ENCODE measurements at places on chromosomes 5 and 9.

DNA sequence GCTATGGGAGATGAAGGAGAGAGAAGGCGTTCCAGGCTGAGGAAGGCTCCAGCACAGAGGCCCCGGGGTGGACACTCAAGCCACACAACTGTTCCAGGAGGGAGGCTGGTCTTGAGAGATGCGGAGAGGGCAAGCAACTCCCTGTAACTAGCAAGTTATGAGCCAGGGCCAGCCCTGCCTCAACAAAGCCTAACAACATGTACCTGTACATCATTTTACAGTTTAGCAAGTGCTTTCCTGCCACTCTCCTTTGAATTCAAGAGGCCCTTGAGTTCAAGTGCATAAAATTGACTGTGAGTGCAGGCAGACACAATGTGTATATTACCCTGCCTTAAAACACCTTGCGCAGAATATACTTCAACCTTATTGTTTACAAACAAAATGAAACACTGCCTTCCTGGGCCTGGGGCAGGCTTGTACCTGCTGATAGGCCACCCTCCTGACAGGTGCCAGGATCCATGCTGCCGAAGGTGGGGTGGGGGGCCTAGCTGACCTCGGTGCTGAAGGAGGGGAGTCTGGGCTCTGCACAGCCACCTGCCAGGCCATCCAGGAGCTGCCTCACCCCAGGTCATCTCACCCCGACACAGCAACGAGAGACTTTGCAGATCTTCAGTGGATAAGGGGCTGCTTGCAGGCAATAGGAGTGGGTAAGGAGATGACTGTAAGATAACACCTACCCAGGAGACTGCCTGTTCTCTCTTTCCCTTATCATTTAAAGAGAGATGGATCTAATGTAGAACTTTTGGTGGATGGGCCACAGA is 80.0 kb downstream of the PPARGC1B start:
- DNase-seq: no peak

DNA sequence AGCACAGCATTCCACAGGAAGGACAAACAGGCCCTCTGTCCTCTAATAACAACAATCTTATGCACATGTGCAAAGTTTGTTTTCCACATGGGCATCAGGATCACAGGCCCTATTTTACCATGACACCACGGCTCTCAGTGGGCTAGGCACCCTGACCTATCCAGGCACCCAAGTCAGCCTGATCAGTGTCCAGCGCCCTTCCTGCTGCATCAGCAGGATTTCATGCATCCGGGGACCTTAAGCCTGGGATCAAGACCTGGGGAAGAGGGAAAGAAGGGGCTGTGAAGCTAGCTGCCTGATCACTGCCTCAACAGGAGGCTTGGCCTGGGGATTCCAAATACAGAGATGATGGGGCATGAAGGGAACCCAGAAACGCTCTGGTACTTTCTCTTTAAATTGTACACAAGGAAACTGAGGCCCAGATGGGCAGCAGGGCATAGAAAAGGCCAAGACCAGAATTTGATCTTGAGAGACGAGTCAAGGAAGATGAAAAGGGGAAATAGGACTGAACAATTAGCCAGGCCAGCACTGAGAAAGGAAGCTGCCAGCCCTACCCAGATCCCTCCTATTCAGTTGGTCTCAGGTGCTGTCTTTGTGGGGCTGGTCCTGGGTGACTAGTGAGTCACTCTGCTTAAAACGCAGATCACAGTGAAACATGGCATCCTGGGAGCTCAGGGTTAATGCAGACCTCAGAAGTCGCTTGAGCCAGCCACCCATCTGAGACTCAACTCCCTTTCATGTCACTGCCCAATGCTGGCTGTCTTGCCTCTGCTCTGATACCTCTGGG is 57.9 kb downstream of the SHB start:
- DNase-seq: no peak

- DNase-seq: no peak
Measured at GRCh38 chr9:91066856-91067255, 265.2 kb downstream of the SYK start.

DNA sequence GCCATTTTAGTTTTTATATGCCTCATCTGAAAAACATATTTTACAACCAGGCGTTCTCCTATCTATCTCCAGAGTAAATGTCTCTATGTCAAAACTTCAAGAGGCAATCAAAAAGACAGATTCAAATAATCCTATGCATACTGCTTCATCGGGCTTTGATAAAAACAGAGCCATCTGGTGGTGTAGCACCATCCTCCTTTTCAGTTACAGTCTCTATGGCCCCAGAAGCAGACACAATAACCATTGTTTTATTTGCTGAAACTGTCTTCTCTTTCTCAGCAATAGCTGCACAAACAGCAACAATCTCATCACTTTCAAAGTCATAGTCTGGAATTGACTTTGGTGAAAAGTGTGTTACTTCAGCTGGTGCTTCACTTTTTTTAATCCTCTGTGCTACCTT is 36.3 kb downstream of the PTGER4 start:
- no peak for DNase-seq

GRCh38 chr5:176416965-176417364 is 626 bp upstream of the CLTB start:
- no peak for DNase-seq

DNA sequence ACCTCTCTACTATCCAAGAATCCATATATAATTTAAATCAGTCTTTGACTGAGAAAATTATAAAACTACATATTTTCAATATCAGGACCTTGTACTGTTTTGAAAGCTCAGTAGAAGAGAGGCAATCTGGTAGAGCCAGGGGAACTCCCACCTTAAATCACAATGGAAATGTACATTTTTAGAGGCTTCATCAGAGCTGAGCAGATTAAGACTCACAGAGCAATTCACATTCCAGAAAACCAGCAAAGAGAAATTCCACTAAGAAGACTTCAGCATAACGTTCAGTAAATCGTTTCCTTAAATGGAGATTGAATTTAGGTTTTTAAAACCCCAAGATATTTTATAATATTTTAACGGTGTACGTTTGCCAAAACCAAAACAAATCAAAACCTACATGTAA is 227.8 kb upstream of the TRPM3 start:
- no peak for DNase-seq

GRCh38 chr5:170021506-170021905 is 41.2 kb upstream of the INSYN2B start:
- DNase-seq: no peak

DNA sequence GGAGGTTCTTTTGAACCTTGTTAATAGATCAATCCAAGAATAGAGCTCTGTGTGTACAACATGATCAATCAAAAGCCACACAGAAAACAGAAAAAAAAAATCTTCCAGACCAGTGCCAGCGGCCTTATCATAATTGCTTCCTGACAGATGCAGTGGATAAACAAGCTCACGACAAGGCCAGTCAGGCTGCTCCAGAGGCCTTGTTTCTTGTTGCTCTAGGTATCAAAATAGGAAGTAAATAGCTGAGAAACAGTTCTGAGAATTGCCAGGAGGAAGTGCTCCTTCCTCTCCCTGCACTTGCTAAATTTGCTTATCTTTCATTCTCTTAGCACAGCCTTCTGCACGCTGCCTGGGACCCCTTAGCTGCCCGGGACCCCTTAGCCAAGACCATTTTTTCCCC is 199.0 kb upstream of the TARS1 start:
- no peak for DNase-seq

- DNase-seq: peak; percentile 52
Measured at GRCh38 chr9:135604437-135605237, 34.7 kb downstream of the GLT6D1 start.

DNA sequence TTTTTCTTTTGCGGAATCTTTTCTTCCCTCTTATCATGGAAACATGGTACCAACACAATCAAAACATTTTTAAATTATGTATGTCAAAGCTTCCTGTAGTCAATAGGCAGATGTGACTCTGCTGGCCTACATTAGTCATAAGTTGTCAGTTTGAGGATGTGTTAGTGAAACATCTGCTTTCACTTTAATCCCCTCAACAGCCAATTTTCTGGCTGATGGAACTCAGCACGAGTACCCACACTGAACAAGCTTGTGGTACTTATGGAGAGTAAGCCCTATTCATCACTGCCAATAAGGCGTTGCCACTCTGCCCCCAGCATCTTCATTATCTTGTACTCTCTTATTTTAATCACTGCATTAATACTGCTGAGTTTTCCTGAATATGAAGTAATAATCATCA is 1034.4 kb downstream of the CDH9 start:
- DNase-seq: no peak

GRCh38 chr9:2459756-2460155 is 161.8 kb upstream of the VLDLR start:
- no peak for DNase-seq

GRCh38 chr5:107331312-107331711 is 339.4 kb downstream of the EFNA5 start:
- no peak for DNase-seq

- no peak for DNase-seq
Measured at GRCh38 chr9:131174681-131175239, 49.4 kb downstream of the NUP214 start.

DNA sequence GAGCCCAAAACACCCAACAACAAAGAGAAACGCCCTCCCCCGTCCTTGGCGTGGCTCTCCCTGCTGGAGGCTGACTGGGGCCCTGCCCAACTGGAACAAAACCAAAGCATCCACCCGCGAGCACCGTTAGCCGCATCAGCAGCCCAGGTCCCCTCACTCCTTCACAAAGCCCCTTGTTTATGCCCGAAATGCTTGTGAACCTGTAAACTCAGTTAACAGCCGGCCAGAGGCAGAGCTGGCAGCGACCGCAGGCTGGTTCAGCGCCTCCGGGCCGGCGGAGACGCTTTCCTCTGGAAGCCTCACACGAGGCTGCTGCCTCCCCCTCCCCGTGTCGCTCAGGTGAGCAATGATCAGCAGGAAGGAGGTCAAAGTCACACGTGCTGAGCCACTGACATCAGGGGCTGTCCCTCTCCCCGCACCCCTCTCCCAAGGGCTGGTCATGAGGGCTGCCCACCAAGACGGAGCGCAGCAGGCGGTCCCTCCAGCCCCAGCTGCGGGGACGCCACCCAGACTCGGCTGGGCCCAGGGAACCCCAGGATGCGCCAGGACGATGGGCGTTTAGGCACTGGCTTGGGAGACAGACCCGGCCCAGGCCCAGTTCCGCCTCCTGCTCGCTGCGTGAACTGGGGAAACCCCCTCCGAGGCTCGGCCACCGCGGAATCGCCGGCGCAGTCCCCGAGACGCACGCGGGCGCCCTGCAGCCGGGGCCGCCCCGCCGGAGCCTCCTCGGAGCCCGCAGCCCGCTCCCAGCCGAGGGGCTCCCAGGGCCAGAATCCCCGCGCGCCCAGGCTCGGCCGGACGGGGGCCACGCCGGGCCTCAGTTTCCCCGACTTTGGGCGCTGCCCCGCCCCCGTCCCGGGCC is 563 bp downstream of the SNAPC4 start:
- DNase-seq: no peak
